ENCODE measurements at places on chromosomes 4 and X. TPM values are rescaled to one million over a fixed set of nuclear protein-coding genes. Genes with fewer than 3 reads are reported as not detected.

The APLN gene
- not detected for total RNA-seq

- DNase-seq, result no peak
Observed at GRCh38 chr4:11878241-11878640, 449.5 kb upstream of the HS3ST1 start.

DNA sequence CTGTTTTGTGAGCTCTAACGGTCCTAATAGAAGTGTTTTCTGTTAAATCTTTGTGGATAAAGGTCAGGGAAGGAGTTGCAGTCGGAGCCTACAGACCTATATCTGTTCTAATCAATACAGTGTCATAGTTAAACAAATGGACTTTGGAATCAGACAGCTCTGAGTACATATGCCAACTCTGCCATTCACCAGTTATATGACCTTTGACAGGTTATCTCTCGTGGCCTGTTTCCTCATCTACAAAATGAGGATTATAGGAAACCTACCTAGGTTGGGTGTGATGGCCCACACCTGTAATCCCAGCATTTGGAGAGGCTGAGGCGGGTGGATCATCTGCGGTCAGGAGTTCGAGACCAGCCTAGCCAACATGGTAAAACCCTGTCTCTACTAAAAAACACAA, 89.7 kb downstream of the MID1IP1 start:
- DNase-seq, result peak; percentile 59

GRCh38 chrX:17053502-17053901, 107.0 kb downstream of the REPS2 start:
- no peak for DNase-seq

GRCh38 chrX:107738272-107738671, 37.3 kb downstream of the TSC22D3 start:
- no peak for DNase-seq

GRCh38 chr4:26941951-26942350, 81.3 kb downstream of the STIM2 start:
- no peak for DNase-seq

DNA sequence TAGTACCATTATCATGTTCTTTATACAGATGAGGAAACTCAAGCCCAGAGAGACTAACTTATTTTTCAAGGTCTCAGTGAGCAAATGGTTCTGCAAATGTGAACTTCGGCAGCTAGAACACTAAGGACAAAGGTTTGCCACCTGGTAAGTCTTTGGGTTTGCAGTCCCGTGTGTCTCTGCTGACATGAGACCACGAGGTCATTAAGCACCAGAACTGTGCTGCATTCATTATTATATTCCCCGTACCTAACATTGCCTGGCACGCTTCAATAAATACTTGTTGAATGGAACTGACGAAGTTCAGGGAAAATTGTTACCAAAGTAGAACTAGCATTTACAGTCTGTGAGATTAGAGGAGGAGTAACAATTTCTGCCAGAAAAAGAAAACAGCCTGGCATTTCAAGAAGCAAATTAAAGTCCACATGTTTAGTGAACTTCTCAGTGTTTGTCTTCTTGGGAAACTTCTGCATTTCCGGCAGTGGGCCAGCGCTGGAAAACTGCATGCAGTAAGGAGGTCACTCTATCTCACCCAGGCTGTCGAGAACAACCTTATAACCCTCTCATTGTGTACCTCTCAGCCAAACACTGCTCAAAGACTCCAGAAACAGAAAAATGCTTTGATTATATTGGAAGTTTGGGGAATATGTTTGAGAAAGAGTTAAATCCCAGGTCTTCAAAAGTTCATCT, 67.4 kb upstream of the CPEB2 start:
- no peak for DNase-seq

DNA sequence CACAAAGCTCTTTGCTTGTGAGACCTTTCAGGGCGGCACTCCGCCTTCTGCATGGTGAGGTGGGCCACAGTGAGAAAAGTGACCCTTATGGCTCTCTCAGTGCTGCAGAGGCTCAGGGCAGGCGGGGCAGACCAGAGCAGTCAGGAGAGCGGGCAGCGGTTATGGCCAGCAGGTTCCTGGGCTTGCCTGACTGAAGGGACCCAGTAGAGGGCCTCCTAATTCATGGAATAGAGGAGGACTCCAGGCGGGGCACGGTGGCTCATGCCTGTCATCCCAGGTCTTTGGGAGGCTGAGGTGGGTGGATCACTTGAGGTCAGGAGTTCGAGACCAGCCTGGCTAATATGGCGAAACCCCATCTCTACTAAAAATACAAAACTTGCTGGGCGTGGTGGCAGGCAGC, 91.4 kb downstream of the CLNK start:
- no peak for DNase-seq

GRCh38 chr4:98539299-98539698, 119.1 kb downstream of the TSPAN5 start:
- DNase-seq, result no peak

DNA sequence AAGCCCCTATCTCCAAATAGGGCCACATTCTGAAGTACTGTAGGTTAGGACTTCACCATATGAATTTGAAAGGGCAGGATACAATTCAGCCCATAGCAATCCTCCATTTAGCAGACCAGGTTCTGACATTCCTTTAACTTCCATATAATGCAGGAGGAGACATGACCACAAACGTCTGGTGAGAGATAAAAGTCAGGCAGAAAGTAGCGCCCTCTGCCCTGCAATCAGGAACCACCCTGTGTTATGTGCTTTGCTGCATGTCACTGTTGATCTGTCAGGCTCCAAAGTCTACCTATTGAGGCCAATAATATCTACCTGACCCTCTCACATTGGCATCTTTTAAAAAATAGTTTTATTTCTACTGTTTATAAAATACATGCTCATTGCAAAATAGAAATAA, 30.2 kb upstream of the SEPSECS start:
- DNase-seq, result no peak

- DNase-seq, result no peak
Observed at GRCh38 chr4:32672359-32672758, 1952.2 kb downstream of the PCDH7 start.

Measured in HepG2 (cell line).